ENCODE measurements at places on chromosomes 7 and 10.

GRCh38 chr10:114962441-114962840, 24.4 kb downstream of the TRUB1 start:
- DNase-seq, result no peak

- DNase-seq, result no peak
Observed at GRCh38 chr10:121002586-121003205, 151.5 kb downstream of the WDR11 start.

GRCh38 chr10:19041171-19041570, 7.4 kb upstream of the MALRD1 start:
- no peak for DNase-seq

GRCh38 chr7:460374-461116, 59.1 kb downstream of the PDGFA start:
- no peak for DNase-seq

GRCh38 chr7:116231949-116232348, 21.6 kb downstream of the TES start:
- DNase-seq, result no peak

GRCh38 chr10:107168738-107169137, 4.2 kb upstream of the SORCS1 start:
- DNase-seq, result no peak

DNA sequence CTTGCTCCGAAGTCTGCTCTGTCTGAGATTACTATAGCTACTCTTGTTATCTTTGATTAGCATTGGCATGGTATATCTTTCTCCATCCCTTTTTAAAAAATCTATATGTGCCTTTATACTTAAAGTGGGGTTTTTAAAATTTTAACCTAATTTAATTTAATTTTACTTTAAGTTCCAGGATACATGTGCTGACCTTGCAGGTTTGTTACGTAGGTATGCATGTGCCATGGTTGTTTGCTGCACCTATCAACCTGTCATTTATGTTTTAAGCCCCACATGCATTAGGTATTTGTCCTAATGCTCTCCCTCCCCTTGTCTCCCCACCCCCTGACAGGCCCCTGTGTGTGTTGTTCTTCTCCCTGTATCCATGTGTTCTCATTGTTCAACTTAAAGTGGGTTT, 54.6 kb downstream of the TBC1D12 start:
- DNase-seq, result no peak

DNA sequence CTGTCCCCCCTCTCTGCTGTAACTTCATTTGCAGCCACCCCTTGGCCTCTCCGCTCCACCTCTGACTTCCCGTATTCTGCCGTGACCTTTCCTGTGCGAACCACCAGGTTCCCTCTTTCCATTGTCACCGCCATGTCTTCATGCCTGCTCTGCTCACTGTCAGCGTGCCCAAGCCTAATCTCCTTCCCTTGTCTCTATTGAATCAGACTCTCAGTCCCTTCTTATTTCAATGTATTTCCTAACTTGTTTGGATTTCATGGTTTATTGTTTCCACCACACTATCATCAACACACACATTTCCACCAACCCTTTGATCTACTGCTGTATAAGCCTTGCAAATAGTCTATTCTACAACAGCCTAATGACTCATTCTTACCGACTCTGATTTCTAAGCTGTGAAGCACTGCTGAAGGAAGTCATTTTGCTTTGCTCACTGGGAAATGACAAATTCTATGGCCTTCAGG, 30.0 kb upstream of the INHBA start:
- DNase-seq, result no peak

- DNase-seq, result no peak
Observed at GRCh38 chr7:20560325-20561180, 54.9 kb upstream of the ABCB5 start.

- DNase-seq, result no peak
Observed at GRCh38 chr7:77933394-77933793, 134.8 kb downstream of the PHTF2 start.

DNA sequence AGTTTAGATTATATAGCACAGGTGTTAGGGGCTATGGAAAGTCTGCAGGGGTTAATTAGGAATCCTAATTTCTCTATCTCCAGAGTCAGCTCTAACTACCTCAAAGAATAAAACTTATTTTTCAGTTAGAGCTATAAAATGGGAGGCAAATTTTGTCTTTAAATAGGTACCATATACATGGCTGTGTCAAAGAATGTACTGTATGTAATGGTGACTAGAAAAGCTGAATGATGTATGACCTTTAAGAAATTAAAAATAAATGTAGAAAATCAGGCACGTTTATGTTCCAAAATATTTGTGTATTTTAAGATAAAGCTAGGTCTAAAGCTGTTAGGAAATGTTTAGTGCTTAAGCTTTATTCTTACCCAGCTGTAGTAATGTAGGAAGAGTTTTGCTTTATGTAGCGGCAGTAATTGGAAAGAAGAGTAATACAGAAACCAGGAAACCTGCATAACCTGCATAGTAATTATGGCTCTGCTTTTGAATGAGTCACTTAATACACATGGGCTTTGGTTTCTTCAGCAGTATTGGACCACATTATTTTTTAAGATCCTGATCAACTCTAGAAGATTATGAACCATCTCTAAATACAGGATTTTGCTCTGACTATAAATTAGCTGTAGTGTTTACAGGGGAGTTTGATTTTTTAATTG, 85.0 kb downstream of the KMT2E start:
- peak; percentile 32 for DNase-seq

DNA sequence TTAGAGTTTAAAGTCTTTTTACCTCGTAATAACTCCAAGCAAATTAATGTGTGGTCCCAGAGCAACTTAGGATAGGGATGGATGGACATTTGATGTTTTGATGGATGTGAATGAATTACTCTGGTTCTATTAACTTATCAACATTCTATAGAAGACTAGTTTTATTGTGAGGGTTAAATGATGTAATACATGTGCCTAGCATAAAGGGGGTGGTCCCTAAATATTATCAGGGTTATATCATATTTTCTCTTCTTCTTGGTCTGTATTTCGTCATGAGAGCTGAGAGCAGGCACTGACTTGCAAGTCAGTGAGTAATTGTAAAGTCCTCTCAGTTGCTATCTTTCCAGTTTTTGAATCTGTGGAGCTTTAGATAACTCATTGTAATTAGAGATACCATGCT, 219.3 kb downstream of the GATA3 start:
- no peak for DNase-seq

DNA sequence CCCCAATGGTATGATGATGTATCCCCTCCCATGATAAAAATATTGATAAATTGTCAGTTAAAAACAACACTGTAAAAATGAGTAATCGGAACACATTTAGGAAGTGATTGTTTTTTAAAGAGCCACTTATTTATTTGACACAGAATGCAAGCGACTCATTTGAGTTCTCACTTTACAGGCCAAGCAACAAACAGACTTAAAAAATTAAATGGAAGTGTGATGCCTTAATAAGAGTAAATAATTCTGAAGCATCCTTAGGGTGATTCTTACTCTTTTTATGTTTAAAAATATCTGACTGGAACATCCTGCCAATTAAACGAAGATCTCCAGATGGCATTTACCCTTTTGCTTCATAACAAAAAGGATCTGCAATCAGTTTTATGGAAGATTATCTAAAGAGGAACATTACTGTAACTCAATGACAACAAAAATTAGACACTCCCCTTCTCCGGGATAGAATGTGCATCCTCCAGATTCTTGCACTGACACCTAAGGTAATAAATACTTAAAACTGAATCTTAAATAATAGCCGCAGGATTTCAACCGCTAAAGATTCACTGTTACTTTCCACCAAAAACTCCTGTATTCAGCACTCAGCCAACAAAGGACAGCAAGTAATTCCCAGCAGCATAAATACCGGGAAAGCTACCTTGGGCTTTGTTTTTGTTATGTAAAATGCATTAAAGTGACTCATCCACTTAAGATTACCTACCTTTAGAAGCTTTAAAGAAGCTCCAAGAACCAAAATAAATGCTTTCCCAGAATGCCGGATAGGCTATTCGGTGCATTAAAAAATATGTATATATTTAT, 1.7 kb downstream of the CACNA2D1 start:
- DNase-seq, result no peak

DNA sequence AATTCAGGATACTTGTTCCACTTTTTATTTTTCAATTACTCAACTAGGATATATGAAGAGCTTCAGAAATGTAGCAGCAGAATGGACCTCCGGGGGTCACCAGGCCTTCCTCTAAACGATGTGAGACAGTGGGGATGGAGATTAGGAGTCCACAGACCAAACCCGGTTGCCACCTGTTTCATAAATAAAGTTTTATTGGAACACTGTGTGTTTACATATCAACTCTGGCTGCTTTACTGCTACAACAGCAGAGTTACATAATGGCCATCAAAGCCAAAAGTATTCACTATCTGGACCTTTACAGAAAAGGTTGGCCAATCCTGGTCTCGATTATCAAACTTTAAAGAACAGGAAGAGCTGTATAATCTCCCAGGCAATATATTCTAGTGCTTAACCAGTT, 30.8 kb downstream of the RAPGEF5 start:
- no peak for DNase-seq

DNA sequence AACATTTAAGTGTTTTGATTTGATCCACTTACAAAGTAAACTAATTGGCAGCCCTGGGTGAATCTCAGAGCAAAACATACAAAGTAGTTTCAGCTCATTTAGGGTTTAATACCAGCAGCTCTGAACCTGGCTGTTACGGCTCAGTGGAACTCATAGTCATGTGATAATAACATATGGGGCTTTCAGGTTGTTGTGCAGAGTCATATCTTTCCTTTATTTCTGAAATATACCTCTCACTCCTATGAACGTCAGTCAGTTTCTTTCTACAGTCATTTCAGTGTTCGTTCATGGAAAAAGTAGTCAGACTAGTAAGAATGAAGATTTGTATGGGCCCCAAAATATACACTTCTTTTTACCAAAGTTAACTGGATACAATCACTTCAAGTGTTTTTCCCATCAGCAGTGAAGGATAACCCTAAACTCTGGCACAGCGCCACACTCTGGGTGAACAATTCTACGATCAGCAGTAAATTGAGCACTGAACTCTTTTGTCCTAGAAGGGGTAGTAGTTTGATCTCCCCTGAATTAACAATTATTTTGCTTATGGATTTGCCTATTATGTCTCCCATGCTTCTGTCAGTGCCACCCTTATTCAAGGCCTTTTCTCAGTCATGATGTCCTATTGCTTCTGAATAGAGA, 218.6 kb downstream of the THSD7A start:
- DNase-seq, result peak; percentile 35

DNA sequence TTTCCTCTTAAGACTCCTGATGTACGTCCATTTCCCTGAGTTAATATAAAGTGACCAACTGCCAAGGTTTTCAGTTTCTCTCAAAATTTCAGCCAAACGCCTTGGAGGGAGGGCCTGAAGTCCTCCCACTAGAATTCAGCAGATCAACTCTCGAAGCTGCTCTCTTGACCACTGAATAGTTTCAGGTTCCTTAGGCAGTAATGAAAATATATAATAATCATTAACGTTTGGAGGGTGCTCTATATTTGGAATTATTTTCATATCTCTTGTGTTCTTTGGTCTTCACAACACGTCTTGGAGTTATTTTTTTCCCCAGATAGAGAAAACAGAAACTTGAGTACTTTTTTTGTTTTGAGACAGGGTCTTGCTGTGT, 123.6 kb upstream of the SFMBT2 start:
- DNase-seq, result no peak

DNA sequence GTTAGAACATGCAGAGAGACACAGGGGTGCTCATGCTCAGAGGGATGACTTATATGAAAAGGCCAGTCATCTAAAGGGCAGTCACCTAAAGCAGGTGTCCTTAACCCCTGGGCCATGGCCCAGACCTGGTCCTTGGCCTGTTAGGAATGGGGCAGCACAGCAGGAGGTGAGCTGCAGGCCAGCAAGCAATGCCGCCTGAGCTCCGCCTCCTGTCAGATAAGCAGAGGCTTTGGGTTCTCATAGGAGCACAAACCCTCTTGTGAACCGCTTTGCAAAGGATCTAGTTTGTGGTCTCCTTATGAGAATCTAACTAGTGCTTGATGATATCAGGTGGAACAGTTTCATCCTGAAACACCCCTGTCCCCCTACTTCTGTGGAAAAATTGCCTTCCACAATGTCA, 14.5 kb downstream of the ANKRD7 start:
- no peak for DNase-seq

DNA sequence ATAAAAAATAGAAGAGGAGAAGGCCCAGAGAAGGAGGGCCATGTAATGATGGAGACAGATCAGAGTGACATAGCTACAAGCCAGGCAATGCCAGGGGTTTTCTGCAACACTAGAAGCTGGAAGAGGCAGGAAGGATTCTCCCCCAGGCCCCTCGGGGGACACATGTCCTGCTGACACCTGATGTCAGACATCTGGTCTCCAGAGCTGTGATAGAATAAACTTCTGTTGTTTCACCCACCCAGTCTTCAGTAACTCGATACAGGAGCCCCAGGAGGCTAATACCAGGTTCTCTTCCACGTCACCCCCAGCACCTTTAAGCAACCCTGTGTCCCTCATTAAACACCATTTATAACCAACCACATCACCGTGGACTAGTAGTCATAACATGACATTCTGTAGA, 94.9 kb downstream of the TMEM130 start:
- no peak for DNase-seq

- DNase-seq, result no peak
Observed at GRCh38 chr10:3976718-3977117, 191.7 kb upstream of the KLF6 start.

DNA sequence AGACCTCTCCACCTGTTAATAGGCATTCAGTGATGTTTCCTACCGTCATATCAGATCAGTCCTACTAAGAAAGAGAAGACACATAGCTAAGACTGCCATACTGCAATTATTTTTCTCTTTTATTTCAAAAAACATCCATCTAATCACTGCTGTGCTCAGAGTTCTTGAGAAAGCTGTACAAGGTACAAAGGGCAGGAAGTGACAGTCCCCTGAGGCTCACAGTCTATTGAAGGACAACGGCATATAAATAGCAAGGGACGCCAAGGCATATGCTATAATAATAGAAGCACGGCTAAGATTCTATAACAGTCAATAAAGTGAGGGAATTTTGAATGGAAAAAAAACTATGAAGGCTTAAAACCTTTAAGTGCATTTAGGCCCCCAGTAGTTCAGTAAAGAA, 415.3 kb upstream of the NRP1 start:
- no peak for DNase-seq

DNA sequence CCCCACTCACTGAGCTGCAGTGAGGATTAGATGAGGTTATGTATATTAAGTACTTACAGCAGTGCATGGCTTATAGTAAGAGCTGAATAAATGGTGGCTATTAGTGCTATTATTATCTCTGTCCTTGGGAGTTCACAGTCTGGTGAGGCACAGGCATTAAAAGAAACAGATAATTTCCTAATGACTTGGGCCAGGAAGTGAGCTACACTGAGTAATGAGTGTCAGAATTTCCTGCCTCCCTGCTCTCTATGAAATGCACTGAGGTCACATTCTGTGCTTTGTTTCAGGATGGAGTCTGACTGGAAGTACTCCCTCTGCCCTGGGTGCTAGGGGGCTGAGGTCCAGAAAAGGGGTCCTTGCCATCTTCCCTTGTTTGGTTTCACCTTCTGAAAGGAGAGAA, 48.7 kb upstream of the LOXL4 start:
- DNase-seq, result no peak

GRCh38 chr10:33715303-33715975, 381.0 kb upstream of the NRP1 start:
- DNase-seq, result no peak

GRCh38 chr7:22649686-22650085, 77.3 kb upstream of the IL6 start:
- no peak for DNase-seq

Measured in GM13976 (cell line).